ENCODE measurements at places on chromosomes 7 and 10.

DNA sequence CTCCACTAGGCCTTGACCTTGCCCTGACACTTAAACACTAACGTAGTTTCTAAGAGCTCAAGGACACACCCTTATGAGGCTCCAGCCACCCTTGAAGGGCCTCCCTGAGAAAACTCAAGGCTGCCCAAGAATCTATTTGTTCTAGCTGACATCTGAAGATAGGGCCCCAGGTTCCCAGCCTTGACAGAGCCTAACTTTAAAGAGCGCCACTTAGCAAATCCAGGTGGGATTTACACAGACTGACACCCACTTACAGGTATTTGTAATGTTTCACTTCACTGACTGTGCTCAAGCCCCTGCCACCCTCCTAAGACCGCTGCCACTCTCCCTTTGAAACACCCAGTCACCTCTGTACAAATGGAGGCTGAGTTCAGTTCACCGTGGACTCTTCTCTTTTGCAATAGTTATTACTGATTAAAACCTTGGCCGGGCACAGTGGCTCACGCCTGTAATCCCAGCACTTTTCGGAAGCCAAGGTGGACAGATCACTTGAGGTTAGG lies 90.4 kb downstream of the SVOPL start:
- DNase-seq, result no peak

DNA sequence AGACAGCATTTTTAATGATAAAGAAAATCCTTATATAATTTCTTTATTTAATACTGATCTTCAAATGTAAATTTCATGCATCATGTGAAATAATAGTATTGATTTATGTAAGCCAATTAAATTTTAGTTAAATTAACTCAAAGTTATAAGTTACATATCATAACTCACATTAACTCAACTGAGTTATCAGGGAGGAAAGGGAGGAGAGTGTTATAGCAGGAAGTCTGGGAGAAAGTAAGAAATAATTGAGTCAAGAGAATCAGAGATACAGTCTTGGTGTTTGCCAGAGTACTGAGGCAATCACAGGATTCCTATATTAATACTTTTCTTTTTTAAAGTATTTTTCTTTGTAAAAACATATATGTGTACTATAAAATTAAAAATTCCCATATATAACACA lies 4.0 kb downstream of the BICC1 start:
- DNase-seq, result no peak

GRCh38 chr10:86439544-86439943 lies 72.9 kb upstream of the GRID1 start:
- no peak for DNase-seq

DNA sequence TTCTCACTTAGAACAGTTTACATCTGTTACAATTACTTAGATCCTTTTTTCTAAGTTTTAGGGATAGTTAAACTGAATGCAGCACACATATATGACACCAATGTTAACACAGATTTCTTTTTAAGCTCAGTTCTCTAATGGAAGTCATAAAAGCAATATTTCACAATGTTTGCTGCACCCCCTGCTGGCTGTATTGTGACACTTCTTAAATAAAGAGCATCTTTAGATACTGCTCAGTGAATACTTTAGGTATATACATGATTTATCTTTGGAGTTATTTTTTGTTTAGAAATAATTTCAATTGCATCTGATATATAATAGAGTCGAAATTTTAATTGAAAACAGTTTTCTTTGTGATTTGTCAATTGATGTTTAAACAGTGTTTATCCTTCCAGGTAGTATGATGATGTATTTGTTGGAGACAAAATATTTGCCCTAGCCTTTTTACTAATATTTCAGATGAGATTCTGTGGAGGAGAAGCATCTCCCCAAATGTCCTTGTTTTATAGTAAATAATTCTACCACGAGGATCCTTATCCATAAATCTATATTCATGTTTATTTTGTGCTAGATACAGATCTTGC lies 174.4 kb downstream of the ST7 start:
- DNase-seq, result no peak

DNA sequence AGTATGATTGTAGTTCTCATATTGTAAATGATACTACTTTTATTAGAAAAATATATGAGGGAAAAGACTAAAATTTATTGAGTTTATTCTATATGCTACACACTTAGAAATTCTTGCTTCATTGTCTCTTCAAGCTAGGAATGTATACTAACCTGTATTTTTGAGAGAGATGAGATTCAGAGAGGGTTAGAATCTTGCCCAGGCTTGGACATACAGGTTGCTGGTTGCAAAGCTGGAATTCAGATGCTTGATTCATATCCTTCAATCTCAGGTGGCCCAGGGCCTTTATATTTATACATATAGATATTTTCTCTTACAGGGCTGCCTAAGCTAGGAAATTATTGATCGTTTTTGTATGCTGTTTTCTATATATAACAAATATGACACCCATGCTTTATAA lies 324.2 kb downstream of the CDK14 start:
- no peak for DNase-seq

DNA sequence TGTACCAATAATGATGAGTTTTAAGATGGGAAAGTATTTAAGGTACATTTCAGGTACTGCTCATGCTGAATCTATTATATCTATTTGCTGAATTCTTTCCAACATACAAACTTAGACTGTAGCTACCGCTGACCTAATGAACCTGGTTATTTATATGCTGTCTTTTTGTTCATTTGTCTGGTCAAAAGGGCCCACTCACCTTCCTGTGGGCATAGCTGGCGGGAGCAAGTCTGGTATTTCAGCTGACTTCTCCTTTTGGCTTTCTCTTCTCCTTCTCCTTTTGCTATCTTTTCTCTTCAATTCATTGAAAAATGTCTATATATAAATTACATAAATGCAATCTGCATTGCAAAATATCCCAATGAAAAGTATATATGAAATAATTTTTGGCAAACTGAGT lies 9.5 kb downstream of the PLXDC2 start:
- no peak for DNase-seq

GRCh38 chr7:65840446-65840845 lies 32.4 kb upstream of the VKORC1L1 start:
- no peak for DNase-seq

DNA sequence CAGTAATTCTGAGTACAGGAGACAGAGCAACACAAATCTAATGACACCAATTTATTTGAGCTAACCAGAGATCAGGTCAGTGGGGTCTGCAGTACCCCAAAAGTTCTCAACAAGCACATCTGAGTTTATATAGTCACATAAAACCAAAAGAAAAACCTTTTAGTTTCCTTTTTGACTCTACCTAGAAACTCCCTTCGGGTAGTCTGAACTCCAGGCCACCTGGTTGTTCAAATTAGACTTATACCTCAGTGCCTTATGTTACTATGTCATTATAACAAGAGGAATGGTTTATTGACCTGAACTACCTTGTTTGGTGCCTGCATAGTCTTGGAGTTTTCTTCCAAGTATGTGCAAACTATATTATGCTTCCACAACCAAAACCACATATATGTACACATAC lies 14.6 kb downstream of the ZCWPW1 start:
- DNase-seq, result no peak

DNA sequence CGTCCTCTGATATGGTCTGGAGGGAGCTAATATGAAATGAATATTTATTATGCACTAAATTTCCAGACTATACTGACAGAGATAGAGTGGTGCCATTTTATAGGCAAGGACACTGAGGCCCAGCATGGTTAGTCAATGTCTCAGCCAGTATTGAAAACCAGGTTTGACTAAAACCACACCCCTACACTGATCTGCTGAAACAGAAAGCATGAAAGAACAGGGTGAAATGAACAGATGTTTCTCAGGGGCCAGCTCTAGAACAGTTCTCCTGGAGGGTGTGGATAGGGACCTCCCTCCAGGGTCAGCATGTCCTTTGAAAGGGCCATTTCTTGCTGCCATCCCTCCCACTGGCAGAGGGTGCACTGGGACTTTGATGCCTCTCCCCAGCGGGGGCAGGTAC lies 700.5 kb downstream of the GRID1 start:
- DNase-seq, result no peak

DNA sequence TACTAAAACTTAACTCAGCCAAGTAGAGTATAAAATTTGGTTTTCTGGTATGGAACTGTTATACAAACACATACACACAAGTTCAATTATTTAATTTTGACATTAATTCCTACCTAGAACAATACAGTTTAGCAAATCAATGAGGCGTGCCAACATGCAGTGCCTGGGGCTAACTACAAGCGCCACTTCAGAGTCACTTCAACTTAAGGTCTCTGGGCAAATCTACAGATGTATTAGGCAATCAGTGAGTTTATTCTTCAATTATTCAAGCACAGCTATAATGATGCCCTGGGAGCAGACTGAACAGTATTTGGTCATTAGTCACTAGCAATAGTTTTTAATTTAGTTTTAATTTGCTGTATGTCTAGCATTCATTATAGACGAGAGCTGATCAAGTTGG lies 51.6 kb downstream of the HIBADH start:
- no peak for DNase-seq

DNA sequence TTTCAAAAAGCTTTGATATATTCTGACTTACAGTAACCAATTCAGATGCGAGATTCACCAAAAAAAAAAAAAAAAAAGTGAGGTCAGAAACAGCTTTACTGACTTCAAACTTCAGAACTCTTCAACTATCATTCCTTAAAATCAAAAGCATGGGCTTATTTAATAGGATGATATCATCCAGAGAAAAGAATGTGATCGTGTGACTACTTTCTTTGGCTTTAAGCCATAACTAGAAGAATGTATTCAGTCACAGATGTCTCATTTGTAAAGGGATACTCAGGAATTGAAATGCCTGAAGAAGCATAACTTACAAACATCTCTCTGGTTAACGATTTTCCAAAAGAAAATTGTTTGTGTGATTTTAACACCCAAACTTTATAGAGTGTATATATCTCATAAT lies 11.5 kb downstream of the TPK1 start:
- DNase-seq, result no peak

DNA sequence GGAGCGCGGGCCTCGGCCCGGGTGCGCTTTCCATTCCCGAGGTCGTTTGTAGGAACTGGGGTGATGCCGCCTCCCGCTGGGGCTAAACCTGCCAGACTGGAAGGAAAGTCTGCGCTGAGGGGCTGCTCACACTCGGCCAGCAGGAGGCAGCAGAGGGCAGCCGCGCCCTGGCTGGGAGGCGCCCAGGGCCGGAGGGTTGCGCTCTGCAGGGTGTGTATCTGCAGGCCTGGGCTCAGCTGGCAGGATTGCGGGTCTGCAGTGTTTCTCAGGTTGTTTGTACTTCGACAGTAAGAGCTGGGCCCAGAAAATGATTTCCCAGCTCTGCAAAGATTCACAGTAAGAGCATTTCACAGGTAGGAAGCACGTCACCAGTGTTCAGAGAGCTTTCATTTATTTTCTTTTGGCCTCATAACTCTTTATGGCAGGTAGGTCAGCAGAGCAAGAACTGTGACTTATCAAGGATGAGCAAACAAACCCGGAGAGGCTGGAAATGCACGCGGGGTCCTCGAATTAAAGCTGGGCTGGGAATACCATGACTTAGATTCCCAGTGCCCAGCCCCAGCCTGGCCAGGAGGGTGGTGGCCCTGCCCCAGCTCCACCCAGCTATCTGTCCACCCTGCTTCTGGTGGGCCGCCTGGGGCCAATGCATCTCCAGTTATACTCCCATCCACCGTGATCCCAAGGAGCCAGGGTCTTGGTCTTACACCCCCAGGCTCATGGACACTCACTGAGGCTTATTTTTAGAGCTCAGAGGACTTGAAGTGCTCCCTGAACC lies 15.2 kb upstream of the PPP2R2D start:
- peak; percentile 73 for DNase-seq

- peak; percentile 44 for DNase-seq
Measured at GRCh38 chr10:92291921-92292845, 1.2 kb downstream of the MARCHF5 start.

DNA sequence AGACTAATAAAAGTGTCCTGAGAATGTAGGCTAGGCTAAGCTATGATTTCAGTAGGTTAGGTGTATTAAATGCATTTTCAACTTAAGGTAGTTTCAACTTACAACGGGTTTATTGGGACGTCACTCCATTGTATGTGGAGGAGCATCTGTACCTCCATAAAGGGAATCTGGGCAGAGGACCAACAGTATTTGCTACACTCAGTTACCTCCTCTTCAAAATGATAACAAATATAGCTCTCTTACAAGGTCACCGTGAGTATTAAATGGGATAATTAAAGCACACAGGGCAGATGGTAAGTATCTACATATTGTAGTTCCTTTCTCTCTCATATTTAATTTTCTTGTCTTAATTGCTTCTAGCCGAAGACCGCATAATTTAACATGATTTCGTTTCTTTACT lies 59.0 kb upstream of the FGL2 start:
- no peak for DNase-seq

DNA sequence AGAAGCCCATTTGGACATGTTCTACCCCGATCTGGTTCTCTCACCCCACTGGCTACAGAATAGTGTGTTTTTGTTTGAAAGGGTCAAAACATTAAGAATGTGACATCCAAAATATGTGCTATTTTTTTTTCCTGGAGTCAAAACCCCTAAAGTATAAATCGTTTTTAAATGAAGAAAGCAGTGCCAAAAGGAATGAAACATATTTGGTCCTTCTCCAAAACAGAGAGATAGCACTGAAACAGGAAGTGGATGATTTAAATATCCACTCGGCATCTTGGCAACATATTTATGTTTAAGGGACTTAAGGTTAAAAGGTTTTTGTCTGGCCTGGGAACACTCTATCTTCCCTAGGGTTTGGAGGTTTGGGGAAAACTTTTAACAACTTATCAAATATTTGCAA lies 32.3 kb downstream of the CALD1 start:
- no peak for DNase-seq

DNA sequence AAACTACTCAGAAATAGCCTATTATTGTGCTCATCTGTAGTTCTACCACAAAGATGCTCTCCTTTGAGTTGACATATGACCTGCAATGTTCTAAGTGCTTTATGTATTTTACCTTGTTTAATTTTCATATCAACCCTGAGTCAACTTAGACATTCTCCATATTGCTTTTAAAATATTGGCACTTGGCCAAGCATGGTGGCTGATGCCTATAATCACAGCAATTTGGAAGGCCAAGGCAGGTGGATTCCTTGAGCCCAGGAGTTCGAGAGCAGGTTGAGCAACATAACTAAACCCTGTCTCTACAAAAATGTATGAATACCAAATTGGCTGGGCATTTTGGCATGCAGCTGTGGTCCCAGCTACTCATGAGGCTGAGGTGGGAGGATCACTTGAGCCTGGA lies 50.6 kb downstream of the PRKG1 start:
- no peak for DNase-seq

DNA sequence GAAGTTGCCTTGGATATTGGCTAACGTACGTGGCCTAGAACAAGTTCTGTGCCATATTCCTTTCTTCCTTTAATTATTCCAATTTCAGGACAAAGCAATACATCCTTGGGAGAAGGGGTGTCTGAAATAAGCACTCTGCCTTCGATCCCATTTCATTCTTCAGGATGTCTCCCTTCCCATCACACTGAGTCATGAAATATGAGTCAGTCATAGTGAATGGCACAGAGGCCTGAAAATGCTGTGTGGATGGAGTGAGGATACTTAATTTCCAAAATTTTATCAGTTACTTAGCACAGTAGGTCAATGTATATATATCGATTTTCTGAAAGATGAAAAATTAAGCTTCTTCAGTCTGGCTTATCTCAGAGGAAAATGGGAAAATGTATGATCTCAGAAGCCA lies 19.5 kb downstream of the EVX1 start:
- DNase-seq, result no peak

GRCh38 chr10:83953589-83953988 lies 185.7 kb upstream of the GHITM start:
- DNase-seq, result no peak

GRCh38 chr7:9505516-9505915 lies 1072.1 kb downstream of the NXPH1 start:
- no peak for DNase-seq

- DNase-seq, result no peak
Measured at GRCh38 chr7:868189-868486, 8.2 kb upstream of the GET4 start.

- no peak for DNase-seq
Measured at GRCh38 chr10:95783741-95784140, 27.8 kb downstream of the ENTPD1 start.

Measured in activated T-helper 1 cell treated with anti-CD3 and anti-CD28 coated beads, Interleukin-12 subunit alpha, Interleukin-12 subunit beta, Interleukin-2, Interleukin-4 antibody, amounts not matched to agents 30 ng/mL and 10 ng/mL and 1 ng/mL, durations not matched to agents 14 hours and 24 hours and 36 hours (primary cell).